ENCODE measurements at places on chromosomes 13 and 19.

GRCh38 chr19:38812009-38812840 lies 520 bp downstream of the LGALS4 start:
- DNase-seq: no peak

DNA sequence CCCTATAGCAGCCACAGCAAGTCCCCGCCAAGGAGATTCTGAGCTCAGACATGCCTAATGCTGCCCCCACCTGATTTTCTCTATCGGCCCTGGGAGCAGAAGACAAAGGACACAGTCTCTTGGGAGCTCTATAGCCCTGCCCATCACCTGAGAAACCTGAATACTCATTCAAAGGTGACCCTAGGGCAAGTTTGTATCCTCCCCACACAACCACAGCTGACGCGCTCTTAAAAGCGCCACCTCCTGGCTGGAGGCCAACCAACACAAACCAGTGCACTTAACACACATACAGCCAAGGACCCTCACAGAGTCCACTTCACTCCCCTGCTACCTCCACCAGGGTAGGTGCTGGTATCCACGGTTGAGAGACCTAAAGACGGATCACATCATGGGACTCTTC lies 8.8 kb upstream of the IGFL4 start:
- no peak for DNase-seq

- no peak for DNase-seq
Observed at GRCh38 chr13:112768795-112769481, 79.1 kb downstream of the ATP11A start.

DNA sequence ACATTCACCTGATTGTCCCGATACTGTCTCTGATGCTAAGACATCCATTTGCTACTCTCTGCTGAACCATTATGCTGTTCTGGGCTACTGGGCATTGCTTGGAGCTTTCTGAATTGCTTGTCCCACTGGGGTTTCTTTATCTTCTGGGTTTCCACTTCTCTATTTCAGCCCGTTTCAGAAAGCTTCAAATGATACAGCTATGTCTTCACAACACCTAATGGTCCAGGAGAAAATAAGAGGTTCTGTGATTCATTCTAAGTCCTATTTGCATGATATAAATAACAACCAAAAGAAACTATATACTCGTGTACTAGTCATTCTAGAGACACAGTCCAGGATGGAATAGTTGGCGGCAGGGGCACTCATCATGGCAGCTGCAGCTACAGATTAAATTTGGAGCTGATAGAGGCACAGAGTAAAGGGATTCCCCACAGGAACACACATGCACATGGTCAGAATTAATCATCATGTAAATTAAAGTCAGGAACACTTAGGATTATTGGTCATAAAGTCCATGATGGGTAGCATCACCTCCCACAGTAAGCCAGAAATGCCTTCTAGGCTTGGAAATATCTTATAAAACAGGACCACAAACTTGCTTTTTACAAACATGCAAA lies 33.3 kb upstream of the SCEL start:
- no peak for DNase-seq

GRCh38 chr13:46367617-46368327 lies 19.3 kb downstream of the RUBCNL start:
- DNase-seq: no peak

- DNase-seq: no peak
Observed at GRCh38 chr13:113073942-113074341, 31.6 kb upstream of the F7 start.

DNA sequence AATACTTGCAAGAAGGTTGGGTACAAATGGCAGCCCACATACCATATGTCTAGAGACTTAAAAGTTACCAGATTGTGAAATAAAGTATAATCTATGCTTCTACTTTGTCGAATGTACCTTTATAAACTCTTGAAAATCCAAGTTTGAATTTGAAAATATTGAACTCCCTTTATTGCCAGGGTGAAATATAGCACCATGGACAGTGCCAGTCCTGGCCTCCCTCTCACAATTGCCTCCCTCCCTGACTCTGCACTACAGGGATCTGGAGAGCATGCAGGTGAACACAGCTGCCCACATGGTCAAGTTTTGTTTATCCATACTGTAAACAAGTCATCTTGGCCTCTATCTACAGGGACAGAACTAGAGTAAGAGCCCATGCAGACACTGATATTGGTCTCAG lies 394.1 kb upstream of the SLITRK6 start:
- no peak for DNase-seq
